CD4-positive, alpha-beta T cell treated with Interleukin-10 for 1 hour (primary cell): ENCODE measurements at places on chromosomes 12 and 14.

DNA sequence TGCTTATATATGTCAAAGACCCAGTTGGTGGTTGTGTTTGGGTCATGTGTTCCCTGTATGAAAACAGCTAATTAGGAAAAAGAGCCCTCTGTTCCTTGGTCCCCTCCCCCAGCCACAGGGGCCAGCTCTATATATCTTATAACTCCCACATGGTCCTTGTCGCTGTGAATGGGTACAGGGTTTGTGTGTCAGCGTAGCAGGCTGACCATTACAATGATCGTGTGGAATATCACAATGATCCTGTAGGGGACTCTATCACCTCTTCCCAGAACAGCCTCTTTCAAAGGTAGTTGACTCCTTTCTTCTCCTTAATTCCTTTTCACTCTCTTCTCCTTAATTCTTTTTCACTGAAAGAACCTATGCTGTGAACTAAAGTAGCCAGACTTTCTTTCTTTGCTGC is 51.6 kb upstream of the RIC8B start:
- no peak for DNase-seq

GRCh38 chr12:131699434-131699833 is 11.5 kb upstream of the SFSWAP start:
- no peak for DNase-seq

- DNase-seq = peak; percentile 75
Measured at GRCh38 chr14:99252940-99253868, 18.8 kb downstream of the BCL11B start.

- DNase-seq = no peak
Measured at GRCh38 chr14:51453869-51454268, 197.8 kb upstream of the FRMD6 start.

- DNase-seq = no peak
Measured at GRCh38 chr12:116784238-116784612, 46.1 kb downstream of the RNFT2 start.

GRCh38 chr12:62260733-62261683 is 804 bp downstream of the USP15 start:
- DNase-seq = peak; percentile 79
